ENCODE measurements at places on chromosomes 4 and X.
A peak's percentile ranks its signal among the peaks of the same experiment; 100 is the strongest.

- no peak for DNase-seq
These were observed 63.7 kb upstream of the HHIP start for GRCh38 chr4:144582105-144582850.

DNA sequence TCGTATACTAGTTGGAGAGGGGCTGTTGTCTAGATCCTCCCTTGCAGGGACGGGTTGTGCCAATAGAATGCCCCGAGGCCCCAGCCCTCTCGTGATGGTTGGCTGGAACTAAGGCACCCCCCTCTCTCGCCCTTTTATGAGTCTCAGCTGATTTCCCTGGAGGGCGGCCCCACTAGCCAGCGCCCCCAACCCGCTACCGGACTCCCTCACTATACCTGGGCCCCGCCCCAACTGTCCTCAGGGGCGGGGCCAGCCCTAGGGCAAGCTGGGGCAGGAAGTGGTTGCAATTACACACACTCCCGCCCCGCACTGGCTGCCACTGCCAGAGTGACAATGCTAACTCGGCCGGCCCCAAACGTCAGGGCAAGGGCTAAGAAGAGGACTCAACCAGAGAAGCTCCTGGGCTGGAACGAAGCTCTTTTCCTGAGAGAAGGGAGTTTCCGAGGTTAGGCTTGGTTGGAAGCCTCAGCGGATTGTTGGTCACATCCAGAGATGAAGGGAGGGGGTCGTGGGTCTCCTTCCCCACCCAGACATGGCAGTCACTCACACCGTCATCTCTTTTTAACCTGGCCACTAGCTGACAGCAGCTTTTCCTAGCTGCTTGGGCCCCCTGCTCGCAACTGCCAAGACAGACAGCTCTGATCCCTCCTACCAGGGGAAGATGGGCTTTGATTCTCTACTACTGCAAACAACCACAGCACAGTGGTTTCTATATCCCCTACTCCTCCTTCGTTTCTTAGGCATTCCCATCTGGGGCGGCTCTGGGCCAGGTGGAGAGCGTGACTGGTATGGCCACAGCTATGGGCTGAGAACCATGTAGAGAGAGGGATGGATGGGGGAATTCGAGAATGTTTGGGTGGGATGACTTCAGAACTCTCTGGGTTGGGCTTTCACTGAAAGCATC is 21.0 kb upstream of the BCORL1 start:
- DNase-seq = peak; percentile 46

DNA sequence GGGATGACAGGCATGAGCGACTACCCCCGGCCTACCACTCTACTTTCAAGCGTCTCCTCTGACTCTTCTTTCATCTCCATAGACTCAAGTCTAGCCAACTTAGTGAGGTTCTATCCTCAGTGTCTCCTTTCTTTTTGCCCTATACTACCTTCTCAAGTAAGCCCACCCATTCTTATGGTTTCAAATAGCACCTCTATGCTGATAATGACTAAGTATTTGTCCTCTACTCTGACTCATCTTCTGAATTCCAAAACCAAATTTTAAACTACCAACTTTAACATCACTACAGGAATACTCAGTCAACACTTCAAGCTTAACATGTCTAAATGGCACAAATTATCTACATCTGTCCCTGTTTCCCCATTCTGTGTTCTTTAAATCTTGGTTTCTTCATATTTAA is 47.8 kb downstream of the ELF2 start:
- no peak for DNase-seq

GRCh38 chr4:96146686-96147085 is 306.8 kb downstream of the PDHA2 start:
- DNase-seq = no peak

All from activated CD4-positive, alpha-beta T cell treated with anti-CD3 and anti-CD28 coated beads, Interleukin-2, amount 50 U/mL, for 1 hour (primary cell).